ENCODE measurements at places on chromosomes 1 and 21. TPM values are rescaled to one million over a fixed set of nuclear protein-coding genes. Genes with fewer than 3 reads are reported as not detected.

Gene CFHR5
- not detected for total RNA-seq

Gene PRRX1
- total RNA-seq = 679 TPM

Gene CNKSR1
- not detected for total RNA-seq

Gene ERICH3
- total RNA-seq = not detected

Gene CFAP45
- total RNA-seq = 0.27 TPM

Data from fibroblast of the aortic adventitia (primary cell).